ENCODE measurements at places on chromosomes 1 and 21.

GRCh38 chr21:42974832-42975820, 764 bp downstream of the PKNOX1 start:
- DNase-seq, result peak; percentile 82

DNA sequence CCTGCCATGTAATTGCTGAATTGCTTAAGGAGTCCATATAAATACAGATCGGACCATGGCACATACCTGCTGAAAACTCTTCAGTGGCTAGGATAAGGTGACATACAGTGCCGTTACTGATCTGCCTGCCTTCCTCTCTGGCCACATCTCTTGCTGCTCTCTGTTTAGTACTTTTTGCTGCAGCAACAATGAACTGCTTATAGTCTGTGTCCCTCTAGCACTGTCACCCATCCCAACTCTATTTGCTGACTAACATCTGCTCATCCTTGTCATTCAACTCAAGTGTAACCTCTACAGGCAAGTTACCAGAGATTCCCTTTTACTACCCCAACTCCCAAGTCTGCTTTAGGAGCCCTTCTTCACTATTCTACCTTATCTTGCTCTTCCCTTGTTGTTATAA, 65.6 kb downstream of the GTF2B start:
- DNase-seq, result no peak

DNA sequence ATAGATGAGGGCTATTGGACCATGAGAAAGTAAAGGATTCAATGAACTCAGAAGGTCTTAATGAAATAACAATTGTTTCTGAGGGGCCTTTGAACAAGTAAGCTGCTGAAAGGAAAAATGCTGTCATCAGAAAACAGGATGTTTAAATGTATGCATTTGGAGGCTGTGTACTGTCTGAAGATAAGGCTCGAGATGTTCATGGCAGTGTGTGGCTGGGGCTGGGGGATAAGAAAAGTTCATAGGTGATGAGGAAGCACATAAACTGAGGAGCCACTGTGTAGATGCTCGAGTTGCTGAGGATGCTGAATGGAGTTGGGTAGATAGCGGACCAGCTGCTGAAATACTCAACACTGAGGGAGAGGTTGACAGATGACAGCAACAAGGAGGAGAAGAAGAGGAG, 17.8 kb downstream of the THEM4 start:
- no peak for DNase-seq

DNA sequence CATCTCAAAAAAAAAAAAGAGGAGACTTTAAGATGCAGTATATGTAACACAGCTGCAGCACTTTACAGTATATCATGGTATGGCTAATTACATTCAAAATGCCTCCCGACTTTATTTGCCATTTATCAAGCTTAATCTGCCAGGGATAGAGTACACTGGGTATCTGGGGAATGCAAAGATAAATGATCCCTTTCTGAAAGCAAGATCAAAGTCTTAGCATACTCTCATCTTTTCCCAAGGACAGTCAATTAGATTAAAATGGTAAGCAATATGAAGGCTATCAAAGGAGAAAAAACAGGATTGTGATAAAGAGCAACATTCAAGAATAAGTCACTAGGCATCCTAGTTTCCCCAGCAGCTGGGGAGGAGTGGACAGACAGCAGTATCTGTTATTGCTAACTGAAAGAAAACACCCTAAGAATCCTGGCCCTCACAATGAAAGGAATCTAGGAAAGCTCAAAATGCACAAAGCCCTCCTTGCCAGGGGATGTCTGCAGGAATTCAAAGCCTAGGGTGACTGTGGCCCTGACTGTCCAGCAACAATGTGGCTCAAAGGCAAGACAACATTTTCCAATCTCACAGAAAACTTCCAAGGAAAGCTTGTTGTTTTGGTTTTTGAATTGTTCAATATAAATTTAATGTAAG, 56.7 kb upstream of the RAP1GAP start:
- DNase-seq, result no peak

DNA sequence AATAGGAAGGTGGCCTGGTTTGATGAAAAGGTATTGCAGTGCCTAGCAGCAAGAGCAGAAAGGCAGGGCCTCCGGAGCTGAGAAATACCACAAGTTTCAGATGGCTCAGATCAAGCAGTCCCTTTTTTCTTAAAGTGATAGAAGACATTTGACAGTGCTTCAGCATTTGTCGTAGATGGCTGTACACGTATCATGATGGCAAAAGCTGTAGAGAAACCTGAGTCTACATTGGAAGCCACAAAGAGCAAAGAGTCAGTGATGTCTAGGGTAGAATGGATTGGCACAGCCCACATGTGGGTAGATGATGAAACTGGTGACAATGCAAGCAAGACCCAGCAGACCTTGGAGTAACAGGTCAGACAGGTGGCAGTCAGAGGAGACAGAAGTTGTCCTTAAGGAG, 101.3 kb upstream of the ARTN start:
- DNase-seq, result no peak

DNA sequence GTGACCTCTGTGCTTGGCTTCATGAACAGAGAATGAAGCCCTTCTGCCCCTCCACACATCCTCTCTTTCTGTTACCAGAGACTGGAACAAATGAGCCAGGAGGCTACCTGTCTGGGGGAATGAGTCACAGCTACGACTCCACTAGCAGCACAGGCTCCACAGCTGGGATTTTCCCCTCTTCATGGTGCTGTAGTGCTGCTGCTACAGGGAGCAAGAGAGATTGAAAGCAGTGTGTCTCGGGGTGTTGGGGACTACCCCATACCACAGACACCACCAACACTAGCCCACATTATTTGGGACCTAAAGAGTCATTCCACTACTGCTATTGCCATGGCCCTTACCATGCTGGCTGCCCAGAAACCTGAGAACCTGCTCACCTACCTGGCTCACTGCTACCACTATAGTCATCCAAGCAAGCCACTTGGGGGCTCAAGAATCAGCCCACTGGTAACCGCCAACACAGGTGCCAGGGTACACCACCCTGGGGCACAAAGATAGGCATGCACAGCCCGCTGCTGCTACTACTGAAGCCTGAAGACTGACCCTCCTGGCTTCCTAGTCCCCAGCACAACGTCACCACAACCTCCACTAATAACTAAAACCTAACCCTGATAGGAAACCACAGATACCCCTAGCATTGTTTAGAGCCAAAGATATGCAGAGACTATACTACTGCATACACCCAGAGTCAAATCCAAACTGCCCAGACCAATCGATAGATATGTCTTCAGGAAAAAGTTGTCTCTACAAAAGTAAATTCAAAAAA, 17.7 kb downstream of the CD1E start:
- DNase-seq, result peak; percentile 56

DNA sequence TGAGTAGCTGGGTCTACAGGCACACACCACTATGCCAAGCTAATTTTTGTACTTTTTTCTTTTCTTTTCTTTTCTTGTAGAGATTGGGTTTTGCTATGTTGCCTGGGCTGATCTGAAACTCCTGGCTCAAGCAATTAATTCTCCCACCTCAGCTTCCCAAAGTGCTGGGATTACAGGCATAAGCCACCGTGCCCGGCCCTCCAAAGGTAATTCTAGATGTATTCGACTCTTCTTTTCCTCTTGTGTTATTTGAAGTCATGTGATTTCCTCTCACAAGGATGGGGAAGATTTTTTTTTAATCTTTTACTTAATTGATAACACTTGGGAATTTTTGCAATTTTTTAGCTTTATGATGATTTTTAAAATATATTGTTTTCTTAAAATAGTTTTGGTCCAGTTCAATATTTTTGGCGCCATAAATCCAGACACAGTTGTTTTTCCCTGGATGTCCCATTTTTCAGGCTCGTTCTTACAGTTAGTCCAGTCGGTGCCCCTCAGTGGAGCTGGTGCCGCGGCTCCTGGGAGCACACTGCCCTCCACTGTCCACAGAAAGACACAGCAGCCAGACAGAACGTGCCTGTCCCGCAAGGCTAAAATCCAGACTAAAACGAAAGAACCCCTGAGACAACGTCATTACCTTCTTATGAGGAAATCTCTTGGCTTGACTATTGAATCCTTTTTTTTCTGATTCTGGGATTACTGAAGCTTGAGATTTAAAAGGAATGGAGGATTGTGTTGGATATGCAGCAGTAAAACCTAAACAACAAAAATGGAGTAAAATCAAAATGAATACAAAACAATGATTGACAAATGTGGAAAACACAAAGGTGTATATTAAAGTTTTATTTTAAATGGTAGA, 22.4 kb downstream of the STPG1 start:
- DNase-seq, result peak; percentile 77

DNA sequence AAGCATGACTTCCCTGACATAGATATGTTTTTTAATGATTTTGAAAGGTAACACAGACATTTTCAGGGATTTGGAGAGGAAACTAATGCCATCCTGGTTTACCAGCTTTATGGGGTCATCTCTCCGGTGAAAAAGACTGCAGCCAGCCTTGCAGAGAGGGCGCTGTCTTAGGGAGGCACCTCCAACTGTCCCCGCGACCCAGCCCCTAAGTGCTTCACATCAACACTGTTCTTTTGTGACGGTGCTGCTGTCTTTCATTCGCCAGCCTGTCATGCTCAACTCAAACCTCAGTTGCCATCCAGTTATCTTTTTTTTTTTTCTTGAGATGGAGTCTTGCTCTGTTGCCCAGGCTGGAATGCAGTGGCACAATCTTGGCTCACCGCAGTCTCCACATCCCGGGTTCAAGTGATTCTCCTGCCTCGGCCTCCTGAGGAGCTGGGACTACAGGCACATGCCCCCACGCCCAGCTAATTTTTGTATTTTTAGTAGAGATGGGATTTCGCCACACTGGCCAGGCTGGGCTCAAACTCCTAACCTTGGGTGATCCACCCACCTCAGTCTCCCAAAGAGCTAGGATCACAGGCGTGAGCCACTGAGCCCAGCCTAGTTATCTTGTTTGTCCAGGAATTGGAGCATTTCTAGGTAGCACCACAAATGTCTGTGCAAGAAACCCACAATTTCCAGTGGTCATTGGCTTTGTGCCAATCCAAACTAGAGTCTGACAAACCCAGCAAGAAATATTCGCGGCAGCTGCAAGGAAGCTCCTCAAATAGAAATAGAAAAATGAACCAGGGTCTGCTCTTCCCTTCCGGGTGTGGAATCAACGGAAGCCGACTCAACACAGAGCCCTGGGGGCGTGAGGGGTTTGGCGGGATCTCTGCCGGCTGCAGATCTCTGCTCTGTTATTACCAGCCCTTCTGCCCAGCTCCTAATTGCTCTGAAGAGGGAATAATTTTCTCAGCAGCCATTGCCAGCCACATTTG, 24.2 kb downstream of the PDE9A start:
- DNase-seq, result no peak

DNA sequence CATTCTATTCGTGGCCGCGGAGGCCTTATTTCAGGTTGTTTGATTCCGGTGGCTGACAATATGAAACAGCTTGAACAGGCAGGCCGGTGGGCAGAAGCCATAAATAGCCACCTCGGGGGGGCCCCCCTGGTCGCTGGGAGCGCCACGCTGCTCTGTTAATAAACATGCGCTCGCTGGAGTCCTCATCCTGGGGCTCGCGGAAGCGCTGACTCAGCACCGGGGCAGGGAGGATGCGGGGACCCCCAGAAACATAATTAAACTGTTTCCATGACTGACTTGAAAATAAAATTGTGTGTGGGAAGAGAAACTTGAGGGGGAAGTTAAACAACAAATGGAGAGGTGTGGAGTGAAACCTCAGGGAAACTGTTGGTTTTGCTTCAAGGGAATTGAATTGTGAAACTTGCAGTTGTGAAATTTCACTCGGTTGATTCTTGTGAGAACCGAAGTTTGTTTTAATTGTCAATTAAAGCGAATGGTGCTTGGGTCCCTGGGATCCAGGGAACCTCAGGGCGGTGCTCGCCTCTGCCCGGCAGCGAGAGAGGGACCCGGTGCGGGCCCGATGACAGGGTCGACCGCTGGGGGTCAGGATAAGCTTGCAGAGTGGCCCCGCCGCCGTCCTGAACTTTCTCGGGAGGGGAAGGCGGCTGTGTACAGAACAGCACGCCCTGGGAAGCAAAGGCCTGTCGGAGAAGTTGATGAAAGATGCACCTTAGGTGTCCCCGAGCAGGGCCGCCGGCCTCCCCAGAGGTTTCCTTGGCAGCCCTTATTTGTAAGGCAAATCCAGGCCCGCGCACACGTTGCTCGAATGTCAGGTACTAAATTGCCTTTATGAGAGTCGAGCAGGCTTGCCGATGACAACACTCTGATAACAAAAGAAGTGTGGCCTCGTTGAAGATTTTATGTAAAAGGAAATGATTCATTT, 176.9 kb upstream of the LMO4 start:
- DNase-seq, result peak; percentile 79
